CD8-positive, alpha-beta memory T cell (primary cell): ENCODE measurements at places on chromosomes 16 and 17.

DNA sequence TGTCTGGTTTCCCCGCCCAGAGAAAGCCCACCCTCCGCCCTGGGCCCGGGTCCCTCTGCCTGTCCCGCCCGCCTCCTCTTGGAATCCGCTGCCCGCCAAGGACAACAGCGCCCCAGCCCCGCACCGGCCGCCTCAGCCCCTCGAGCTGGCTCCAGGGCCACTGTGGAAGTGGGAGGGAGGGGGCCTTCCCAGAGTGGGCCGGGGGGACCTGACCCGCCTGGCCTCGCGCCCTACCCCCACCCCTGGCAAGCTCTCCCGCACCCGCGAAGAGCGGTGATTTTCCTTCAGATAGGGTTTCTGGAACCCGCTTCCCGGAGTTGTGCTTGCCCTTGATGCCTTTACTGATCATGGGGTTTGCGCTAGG is 2.3 kb upstream of the CBX8 start:
- no peaks in the 10 kb centered on the region for H3K36me3 ChIP-seq
- H3K27me3 ChIP-seq: peaks cover 65% of the 10 kb centered on the region
- no peak overlapping the region for H3K4me3 ChIP-seq
- H3K4me1 ChIP-seq: peaks cover 65% of the 10 kb centered on the region
- no peak for DNase-seq
- no peak overlapping the region for H3K27ac ChIP-seq

- no peak for DNase-seq
- no peak overlapping the region for H3K27ac ChIP-seq
- no peaks in the 10 kb centered on the region for H3K27me3 ChIP-seq
- H3K4me1 ChIP-seq: peaks cover 30% of the 10 kb centered on the region
- H3K4me3 ChIP-seq: no peak overlapping the region
Observed at GRCh38 chr17:50137042-50137441, 7.1 kb upstream of the SAMD14 start.

- H3K4me3 ChIP-seq: no peak overlapping the region
- no peak for DNase-seq
- no peaks in the 10 kb centered on the region for H3K36me3 ChIP-seq
- peaks cover 3% of the 10 kb centered on the region for H3K27me3 ChIP-seq
- no peak overlapping the region for H3K27ac ChIP-seq
Observed at GRCh38 chr16:86297866-86298757, 212.2 kb upstream of the FOXF1 start.

DNA sequence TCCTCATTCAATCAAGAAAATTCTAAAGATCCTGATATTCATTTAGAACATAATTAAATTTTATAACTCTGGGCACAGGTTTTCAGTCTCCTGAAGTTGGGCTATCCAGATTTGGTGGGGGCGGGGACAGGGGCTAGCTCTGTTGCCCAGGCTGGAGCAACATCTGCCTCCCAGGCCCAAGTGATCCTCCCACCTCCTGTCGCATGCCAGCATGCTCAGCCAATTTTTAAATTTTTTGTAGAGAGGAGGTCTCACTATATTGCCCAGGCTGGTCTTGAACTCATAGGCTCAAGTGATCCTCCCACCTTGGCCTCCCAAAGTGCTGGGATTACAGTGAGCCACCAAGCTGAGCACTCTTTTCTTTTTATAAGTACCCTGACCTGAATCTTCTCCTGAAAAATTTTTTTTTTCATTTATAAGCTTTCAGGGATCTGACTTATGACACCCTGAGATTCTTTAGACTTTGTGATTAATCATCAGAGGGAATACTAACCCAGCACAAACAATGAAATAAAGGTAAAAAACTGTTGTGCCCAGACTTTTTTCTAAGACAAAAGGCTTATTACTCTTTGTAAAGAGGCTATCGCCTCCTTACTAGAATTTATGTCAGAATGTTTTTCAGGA is 62.6 kb downstream of the TUBD1 start:
- no peak overlapping the region for H3K4me3 ChIP-seq
- no peaks in the 10 kb centered on the region for H3K36me3 ChIP-seq
- H3K4me1 ChIP-seq: peaks cover 55% of the 10 kb centered on the region
- H3K27me3 ChIP-seq: no peaks in the 10 kb centered on the region

- no peaks in the 10 kb centered on the region for H3K4me1 ChIP-seq
- H3K27me3 ChIP-seq: no peaks in the 10 kb centered on the region
- H3K4me3 ChIP-seq: no peak overlapping the region
- no peak for DNase-seq
- no peaks in the 10 kb centered on the region for H3K36me3 ChIP-seq
Observed at GRCh38 chr17:11140043-11140442, 101.0 kb upstream of the SHISA6 start.

DNA sequence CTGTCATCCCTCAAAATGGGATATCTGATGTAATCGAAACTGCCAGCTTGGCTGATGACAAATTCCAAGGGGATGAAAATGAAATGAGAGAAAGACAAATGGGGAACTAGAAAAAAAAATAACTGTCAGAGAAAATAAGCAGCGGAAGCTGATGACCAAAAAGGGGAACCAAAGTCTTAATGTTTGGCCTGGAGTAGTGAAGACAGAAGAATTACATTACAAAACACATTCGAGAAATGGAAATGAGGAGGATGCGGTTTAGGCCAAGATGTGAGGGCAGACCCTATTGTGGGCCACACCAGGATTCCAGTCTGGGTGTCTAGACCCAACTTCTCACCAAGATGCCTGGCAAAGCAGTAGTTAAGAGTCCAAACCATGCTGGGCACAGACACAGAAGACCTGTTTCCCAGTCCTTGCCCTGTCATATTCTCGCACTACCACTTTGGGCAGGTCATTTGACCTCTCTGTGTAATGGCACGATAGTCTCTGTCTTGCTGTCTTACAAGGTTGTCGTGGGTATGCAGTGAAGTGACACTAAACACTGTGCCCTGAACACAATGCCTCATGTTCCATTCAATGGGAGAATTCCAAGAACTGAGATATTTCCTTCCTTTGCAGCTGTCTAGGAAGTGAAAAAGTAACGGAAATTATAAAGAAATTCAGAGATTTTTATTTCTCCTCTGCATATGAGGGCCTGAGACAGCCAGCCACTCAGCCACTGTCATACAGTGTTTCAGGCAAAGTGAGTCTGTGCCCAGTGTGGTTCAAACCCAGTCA is 12.3 kb upstream of the CCL2 start:
- DNase-seq: no peak
- H3K4me3 ChIP-seq: no peak overlapping the region
- H3K36me3 ChIP-seq: no peaks in the 10 kb centered on the region
- H3K27me3 ChIP-seq: no peaks in the 10 kb centered on the region
- H3K4me1 ChIP-seq: no peaks in the 10 kb centered on the region
